ENCODE measurements at places on chromosomes 2 and 18.
A peak's percentile ranks its signal among the peaks of the same experiment; 100 is the strongest.

DNA sequence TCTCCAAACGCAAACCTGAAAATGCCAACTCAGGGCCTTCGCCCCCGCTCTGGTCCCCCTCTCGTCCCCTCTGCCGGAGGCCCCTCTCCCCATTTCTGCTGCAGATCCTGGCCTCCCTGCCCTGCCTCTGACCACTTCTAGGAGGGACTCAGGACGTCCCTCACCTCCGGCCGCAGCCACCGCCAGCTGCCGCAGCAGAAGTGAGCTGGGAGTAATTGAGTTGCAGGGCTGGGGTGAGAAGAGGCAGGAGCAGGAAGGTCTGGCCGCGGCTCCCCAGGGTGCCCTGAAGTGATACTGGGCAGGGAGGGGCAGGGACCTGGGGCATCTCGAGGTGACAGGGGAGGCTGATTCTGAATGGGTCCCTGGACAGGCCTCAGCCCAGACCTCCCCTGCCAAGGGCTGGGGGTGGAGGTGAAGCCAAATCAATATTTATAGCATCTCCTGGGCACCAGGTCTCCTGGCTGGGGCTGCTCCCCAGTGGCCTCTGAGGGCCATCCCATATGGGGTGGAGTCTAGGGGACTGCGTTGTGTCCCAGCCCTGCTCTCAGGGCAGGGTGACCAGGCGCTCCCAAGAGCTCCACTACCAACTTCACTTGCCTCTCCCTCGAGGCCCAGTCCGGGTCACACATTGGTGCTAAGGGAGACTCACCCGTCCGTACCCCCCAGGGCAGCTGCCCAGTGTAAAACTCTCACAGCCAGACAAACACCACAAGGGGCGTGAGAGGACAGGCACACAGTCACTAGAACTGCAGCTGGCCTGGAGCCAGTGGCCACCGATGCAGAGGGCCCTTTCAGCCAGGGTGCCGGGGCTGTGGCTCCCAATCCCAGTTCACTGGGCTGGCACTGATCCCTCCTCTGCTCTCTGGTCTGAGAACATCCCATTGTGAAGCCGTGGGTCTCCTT is 33.0 kb downstream of the KCNIP3 start:
- DNase-seq = no peak

GRCh38 chr2:112724591-112725525 is 4.0 kb downstream of the NT5DC4 start:
- DNase-seq = peak; percentile 46

- DNase-seq = peak; percentile 98
Measured at GRCh38 chr2:40204268-40204667, 247.6 kb downstream of the SLC8A1 start.

DNA sequence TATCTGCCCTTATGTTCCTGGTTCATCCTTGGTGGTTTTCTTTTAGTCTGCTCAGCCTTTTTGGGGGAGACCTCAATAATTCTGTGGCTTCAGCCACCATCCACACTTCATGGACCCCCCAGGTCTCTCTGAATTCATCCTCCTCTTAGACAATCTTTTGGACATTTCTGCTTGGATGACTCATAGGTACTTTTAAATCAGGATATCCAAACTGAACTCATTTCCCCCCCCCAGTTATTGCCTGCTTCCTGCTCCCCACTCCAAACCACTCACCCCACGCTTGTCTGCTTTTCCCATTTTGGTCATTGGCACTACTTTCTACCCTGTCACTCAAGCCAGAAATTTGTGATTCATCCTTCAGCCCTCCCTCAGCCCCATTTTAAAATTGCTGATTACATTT is 78.5 kb downstream of the TANC1 start:
- DNase-seq = no peak

GRCh38 chr2:128093762-128094161 is 2.8 kb downstream of the UGGT1 start:
- no peak for DNase-seq

GRCh38 chr18:22552254-22552653 is 134.5 kb upstream of the CTAGE1 start:
- no peak for DNase-seq

GRCh38 chr18:55228707-55229106 is 269.4 kb upstream of the CCDC68 start:
- DNase-seq = no peak

DNA sequence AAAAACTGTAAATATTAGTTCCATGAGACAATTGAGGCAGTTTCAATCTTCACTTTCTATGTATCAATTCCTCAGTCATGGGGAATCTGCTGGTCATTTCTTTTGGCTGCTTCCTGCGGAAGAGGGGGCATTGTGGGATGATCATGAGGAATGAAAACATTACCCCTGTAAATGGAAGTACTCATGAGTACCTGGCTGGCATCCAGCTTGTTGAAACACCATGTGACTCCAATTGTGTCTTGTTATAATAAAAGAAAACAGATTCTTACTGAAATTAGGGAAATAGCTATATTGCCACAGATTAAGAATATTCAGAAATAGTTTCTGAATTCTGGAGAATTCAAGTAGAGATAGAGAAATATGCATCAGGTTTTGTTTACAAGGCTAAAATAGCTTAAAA is 41.6 kb upstream of the GPR39 start:
- DNase-seq = no peak

DNA sequence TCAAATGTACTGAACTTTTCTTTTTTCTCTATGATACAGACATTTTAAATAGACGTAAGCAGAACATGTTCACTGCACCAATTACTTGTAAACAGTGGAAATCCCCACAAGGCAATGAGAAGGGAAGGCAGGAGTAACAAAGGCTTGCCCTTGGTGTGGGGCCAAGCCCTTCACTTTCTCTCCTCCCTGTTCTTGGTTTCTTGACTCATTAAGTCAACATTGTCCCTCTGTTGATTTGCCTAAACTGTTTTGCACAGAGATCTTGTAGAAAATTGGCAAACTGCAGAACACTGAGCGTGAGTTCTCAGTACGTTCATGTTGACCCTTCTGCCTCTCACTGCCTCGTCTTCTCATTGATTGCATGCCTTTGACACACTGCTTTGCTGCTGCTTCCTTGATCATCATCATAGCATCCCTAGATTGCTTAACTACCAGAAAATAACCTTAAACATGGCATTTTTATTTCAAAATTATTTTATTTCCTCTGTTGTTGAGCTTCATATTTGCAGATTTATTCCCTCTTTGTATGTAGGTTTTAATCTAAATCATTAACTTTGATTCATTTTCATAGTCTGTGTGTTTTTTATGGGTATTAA is 257.7 kb downstream of the PTGR3 start:
- no peak for DNase-seq

DNA sequence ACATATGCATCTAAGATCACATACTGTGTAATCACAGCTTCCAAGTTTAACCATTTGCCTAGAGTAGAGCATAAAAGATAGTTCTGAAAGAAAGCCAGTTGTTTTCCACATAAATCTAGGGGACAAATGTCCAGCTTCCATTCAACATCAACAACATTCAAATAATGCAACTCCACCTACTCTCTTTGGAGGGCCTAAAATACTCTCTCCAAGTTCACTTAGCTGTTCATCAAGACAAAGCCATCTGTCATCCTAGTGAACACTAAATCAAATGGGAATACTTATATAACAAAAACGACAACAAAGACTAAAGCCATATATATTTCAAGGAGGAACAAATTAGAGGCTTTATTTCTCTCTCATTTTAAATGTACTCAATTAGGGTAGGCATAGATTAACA is 221.5 kb upstream of the CDH2 start:
- DNase-seq = no peak

DNA sequence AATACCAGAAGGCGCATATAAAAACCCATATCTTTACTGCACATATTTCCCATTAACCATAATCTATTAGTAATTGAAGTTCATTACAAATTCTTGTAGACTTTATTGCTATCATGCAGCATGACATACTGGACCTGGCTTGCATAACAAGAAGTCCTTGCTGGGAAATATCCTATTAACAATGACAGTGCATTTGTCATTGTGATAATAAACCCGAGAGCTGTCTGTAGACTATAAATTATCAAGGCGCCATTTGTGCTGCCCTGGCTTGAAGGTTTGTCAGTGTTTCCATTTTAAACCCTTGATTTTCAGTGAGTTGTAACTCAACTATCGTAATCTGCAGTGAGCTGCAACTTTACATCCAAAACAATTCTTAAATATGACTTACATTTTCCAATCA is 59.0 kb downstream of the HNMT start:
- DNase-seq = peak; percentile 78

Data from NCI-H82 (cell line).